ENCODE measurements at places on chromosomes 3 and 15. TPM values are rescaled to one million over a fixed set of nuclear protein-coding genes. Genes with fewer than 3 reads are reported as not detected.

DNA sequence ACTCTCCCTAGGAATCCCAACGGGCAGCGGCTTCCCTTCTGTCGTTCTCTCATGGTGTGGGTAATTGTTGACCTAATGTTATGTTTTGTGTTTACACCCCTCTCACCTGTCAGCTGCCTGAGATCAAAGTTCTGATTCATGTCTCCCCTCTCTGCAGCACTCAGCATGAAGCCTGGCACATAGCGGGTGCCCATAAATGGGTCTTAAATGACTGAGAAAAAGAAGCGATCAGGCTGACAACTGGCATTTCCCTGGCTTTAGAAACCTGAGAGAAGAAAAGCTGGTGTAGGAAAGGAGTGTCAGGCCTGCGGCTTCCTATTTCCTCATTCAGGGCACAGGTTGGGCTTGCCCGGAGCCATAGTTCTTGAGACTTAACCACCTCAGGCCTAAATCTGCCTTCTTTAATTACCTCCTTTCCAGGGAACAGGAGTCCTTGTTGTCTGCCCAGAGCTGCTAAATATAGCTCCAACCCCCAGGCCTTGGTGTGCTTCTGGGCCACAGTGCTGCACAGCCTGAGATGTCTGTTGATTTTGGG is 31.8 kb downstream of the LPP start:
- peak overlapping the region; percentile 82 for H3K27ac ChIP-seq
- peaks cover 14% of the 10 kb centered on the region for H3K4me1 ChIP-seq
- DNase-seq = no peak
- H3K4me3 ChIP-seq = no peak overlapping the region

DNA sequence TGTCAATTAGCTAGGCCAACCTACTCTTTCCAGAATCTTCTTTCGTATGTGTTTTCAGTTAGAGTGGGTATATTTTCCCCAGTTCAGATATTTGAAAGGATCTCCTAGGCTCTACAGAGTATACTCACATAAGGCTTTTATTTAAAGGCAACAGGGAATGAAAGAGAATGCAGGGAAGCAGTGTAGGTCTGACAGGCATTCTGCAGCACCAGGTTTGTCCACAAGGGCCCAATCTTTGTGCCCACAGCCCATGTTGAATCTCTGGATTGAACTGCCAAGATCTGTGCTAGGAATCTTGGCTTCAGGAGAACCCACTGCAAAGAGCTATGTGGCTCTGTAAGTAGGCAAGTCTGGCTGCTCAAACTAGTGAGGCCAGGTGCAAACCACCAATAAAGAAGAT is 24.2 kb upstream of the GALNT15 start:
- H3K4me3 ChIP-seq = no peak overlapping the region
- no peaks in the 10 kb centered on the region for H3K27me3 ChIP-seq
- H3K36me3 ChIP-seq = no peaks in the 10 kb centered on the region
- H3K4me1 ChIP-seq = peaks cover 9% of the 10 kb centered on the region
- peak overlapping the region; percentile 58 for H3K27ac ChIP-seq
- DNase-seq = no peak

GRCh38 chr15:70390723-70391122 is 293.0 kb upstream of the TLE3 start:
- no peak overlapping the region for H3K4me3 ChIP-seq
- no peaks in the 10 kb centered on the region for H3K36me3 ChIP-seq
- no peak for DNase-seq
- H3K27me3 ChIP-seq = peaks cover 20% of the 10 kb centered on the region
- no peak overlapping the region for H3K27ac ChIP-seq
- H3K4me1 ChIP-seq = no peaks in the 10 kb centered on the region

The RFTN1 gene
- total RNA-seq = 5.0 TPM

DNA sequence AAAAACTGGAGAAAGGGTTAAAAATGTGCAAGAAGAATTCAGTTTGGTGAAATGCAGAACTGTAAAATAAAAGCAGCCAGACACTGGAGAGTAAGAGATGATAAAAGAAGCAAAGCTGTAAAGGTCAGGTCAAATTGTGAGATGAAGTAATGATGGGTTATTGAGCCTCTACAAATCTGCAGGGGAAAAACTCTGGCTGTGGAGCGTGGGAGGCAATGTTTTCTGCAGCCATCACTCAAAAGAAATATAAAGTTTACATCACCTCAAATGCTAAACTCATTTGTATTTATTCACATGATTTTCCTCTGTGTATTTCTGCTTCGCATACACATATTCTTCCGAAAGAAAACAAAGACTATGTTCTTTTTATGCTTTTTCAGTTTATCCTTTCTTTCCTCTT is 158.8 kb upstream of the GPR149 start:
- no peak overlapping the region for H3K4me3 ChIP-seq
- DNase-seq = no peak
- no peaks in the 10 kb centered on the region for H3K36me3 ChIP-seq
- no peaks in the 10 kb centered on the region for H3K4me1 ChIP-seq
- no peak overlapping the region for H3K27ac ChIP-seq

The SPTBN5 gene
- 4.0 TPM for total RNA-seq

DNA sequence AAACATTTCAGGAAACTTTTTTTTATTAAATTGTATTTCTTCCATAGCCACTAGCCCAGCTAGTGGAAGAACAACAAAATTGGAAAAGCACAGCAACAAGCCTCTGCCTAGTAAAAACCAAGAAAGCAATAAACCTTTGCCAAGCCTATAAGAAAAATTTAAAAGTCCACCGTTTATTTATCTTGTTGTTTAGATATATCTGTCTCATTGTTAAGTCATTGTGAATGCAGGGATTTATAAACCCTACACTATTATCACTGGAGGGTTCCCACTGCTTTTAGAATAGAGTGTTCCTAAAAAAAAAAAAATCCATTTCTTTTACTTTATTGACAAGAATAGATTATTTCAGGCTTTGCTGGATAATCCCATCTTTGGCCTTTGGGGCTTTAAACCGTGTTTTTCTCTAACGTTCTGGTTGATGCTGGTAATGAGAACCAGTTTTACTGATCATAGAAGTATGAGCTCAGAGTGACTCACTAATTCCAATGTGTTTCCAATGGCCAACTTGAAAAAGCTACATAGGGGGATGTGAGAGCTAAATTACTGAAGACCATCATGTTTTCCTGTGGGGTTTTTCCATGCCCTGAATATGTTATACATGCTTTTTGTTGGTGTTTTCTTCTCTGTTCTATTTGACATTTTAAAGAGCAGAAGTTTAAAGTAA is 634.1 kb downstream of the RBMS3 start:
- no peaks in the 10 kb centered on the region for H3K27me3 ChIP-seq
- no peak overlapping the region for H3K4me3 ChIP-seq
- no peaks in the 10 kb centered on the region for H3K4me1 ChIP-seq
- H3K27ac ChIP-seq = no peak overlapping the region

DNA sequence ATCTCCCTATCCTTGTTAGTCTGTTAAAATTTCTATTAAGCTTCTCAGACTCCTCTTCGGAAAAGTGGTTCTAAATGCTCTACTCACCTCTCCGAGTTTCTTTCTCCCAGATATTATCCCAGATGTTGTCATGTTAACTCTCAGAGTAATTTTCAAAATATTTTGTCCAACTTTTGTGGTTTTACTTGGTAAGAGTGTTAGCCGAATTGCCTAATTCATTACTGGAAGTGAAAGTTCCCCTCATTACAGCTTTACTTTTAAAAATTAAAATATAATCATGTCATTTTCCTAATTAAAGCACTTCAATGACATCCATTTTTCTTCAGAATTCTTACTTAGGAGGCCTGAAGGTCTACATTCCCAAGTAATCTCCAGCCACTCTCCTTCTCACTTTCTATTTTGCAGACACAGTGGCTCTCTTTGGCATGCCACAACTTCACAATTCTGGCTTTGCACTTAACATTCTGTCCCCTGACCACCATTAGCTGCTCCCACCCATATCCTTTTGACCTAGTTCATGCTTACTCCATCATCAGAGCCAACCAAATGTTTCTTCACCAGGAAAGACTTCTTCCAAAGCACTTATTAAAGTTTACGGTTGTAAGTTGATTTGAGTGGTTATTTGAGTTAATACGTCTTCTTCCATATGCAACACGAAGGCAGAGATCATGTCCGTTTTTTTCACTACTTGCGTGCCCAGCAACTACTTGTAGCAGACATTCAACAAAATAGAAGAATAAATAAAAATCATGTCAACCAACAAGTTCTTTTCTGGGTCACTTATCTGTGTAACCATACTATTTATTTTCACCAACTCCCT is 10.2 kb upstream of the TIPARP start:
- peaks cover 19% of the 10 kb centered on the region for H3K4me1 ChIP-seq
- DNase-seq = no peak
- H3K27me3 ChIP-seq = no peaks in the 10 kb centered on the region
- no peak overlapping the region for H3K4me3 ChIP-seq
- no peaks in the 10 kb centered on the region for H3K36me3 ChIP-seq

The FETUB gene
- 0.94 TPM for total RNA-seq

DNA sequence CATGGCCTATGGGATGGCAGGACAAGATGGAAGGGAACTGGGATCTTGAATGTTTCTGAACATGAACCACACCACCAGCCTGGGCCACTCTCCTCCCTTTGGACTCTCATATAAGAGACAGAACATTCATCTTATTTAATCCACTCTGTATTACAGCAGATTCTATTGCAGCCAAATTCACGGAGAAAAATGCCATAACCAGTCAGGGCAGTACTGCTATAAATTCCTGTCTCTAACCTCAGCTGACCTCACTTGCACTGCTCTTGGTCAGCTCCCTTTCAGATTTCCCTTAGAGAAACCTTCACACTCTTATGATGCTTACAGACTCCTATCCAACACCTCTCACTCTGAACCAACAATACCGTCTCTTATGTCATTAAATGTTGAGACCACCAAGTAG is 101.4 kb downstream of the RYK start:
- H3K27me3 ChIP-seq = no peaks in the 10 kb centered on the region
- H3K27ac ChIP-seq = no peak overlapping the region
- no peak overlapping the region for H3K4me3 ChIP-seq

The OR5K2 gene
- total RNA-seq = not detected

The TRIM59 gene
- total RNA-seq = 14.7 TPM

- no peaks in the 10 kb centered on the region for H3K4me1 ChIP-seq
- DNase-seq = no peak
- no peak overlapping the region for H3K4me3 ChIP-seq
- no peaks in the 10 kb centered on the region for H3K36me3 ChIP-seq
- H3K27ac ChIP-seq = no peak overlapping the region
Measured at GRCh38 chr15:35209838-35210237, 124.7 kb upstream of the NANOGP8 start.

The IMPG2 gene
- not detected for total RNA-seq

DNA sequence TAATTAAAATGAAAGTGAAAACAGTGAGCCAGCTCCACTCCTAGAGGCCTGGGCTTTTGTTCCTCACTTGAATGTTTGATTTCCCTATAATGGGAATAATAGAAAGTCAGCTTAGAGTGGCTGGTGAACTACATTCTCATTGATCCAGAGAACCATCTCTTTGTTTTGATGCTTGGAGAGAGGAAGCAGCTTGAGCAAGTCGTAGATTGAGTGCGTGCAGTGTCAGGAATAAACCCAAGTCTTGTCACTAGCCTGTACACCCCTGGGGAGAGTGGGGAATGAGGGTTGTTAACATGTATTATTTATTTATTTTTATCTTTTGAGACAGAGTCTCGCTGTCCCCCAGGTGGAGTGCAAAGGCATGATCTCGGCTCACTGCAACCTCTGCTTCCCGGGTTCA is 885 bp upstream of the LSG1 start:
- H3K4me1 ChIP-seq = peaks cover 36% of the 10 kb centered on the region
- DNase-seq = no peak
- no peaks in the 10 kb centered on the region for H3K36me3 ChIP-seq
- H3K4me3 ChIP-seq = peak overlapping the region; percentile 81
- no peaks in the 10 kb centered on the region for H3K27me3 ChIP-seq
- peak overlapping the region; percentile 75 for H3K27ac ChIP-seq

The EIF4E3 gene
- 16.2 TPM for total RNA-seq

DNA sequence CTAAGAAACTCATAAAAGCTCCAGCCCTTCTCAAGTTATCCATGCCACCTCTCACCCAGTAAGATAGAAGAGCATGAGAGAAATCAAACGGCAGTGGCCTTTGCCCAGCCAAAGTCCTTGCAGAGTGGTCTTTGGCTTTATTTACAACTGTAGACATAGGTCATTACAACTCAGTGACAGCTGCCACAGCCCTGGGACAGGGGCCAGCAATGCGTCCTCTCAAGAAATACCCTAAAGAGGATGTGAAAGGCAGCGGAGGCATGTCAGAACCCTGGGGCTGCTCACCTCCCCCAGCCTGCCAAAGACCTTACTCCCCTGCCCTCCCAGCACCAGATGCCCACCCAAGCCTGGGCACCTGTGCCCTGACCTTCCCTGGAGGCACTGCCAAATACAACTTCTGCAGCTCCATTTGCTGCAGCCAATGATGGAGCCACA is 6.3 kb downstream of the ACAA1 start:
- no peaks in the 10 kb centered on the region for H3K27me3 ChIP-seq
- H3K4me3 ChIP-seq = no peak overlapping the region
- H3K36me3 ChIP-seq = peaks cover 51% of the 10 kb centered on the region
- no peak for DNase-seq

GRCh38 chr3:144028798-144029411 is 57.3 kb downstream of the DIPK2A start:
- H3K27ac ChIP-seq = no peak overlapping the region
- DNase-seq = no peak
- H3K4me3 ChIP-seq = no peak overlapping the region
- no peaks in the 10 kb centered on the region for H3K36me3 ChIP-seq
- peaks cover 17% of the 10 kb centered on the region for H3K4me1 ChIP-seq
- H3K27me3 ChIP-seq = no peaks in the 10 kb centered on the region

GRCh38 chr3:42572278-42572677 is 9.5 kb downstream of the SEC22C start:
- H3K4me1 ChIP-seq = no peaks in the 10 kb centered on the region
- no peak overlapping the region for H3K27ac ChIP-seq
- DNase-seq = no peak
- H3K36me3 ChIP-seq = peaks cover 47% of the 10 kb centered on the region
- no peaks in the 10 kb centered on the region for H3K27me3 ChIP-seq
- no peak overlapping the region for H3K4me3 ChIP-seq

DNA sequence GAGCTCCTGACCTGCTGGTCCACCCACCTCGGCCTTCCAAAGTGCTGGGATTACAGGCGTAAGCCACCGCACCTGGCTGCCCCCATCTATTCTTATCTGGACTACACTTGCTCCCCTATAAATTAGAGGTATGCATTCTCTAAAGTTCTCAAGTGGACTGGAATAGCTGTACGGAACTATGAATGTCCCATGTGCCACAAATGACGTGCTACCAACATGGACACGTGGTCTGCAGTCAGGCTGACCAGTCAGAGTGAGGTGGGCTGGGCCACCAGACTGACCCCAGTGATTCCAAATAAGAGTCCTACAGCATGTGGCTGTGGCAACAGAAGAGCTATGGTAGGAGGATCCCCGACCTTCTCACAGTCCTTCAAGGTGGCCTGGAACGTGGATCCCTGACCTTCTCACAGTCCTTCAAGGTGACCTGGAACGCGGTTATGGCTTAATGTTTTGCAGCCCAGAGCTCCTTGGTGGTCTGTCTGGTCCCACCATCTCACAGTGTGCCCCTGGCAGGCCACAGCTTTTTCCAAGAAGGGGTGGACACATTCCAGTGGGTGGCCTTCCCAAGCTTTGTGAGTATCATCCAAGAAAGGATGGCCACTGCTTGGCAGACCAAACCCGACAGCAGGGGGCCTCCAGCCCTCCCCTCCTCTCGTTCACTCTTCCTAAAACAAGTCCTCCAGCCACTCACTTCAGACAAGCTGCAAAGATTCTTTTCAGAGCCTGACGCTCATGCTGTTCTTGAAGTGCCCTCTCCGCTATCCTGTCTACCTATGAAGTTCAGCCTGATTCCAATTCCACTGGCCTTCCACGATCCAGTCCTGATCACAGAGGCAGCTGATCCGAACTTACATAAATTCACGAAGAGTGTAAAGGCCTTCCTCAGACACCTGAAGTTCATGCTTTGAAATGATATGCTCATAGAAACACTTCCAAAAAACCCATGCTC is 4.4 kb downstream of the ADAMTS17 start:
- no peaks in the 10 kb centered on the region for H3K27me3 ChIP-seq
- H3K4me1 ChIP-seq = peaks cover 7% of the 10 kb centered on the region
- no peak for DNase-seq
- no peak overlapping the region for H3K27ac ChIP-seq
